ENCODE measurements at places on chromosomes 11 and 22. TPM values are rescaled to one million over a fixed set of nuclear protein-coding genes. Genes with fewer than 3 reads are reported as not detected.

The CELSR1 gene
- total RNA-seq: 1.3 TPM

The PRODH gene
- total RNA-seq: 0.43 TPM

The GP1BB gene
- total RNA-seq: 67.7 TPM

The RIMBP3C gene
- total RNA-seq: 0.42 TPM

The IGSF9B gene
- 0.24 TPM for total RNA-seq

The CASP5 gene
- total RNA-seq: not detected

The POU2AF2 gene
- not detected for total RNA-seq

The SGSM1 gene
- total RNA-seq: not detected

GRCh38 chr22:19810381-19811201 lies 44.1 kb downstream of the GNB1L start:
- peak; percentile 82 for DNase-seq

GRCh38 chr11:75474878-75475766 lies 42.1 kb upstream of the KLHL35 start:
- no peak for DNase-seq

DNA sequence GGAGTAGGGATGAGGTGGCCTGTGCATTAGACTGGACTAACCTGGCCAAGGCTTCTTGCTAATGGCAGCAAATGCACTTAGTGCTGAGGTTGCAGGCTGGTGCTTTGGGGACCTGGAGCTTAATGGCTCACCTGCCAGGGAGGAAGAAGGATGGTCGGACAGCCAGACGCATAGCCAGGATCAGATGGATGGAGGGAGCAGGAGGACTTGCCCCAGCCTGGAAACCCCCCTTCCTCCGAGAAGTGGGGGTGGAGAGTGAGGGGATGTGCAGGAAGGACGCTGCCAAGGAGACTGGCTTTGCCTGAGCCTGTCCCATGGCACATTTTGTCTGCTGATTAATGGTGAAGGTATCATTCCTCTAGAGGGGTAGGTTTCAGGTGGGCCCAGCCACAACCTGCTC lies 17.9 kb downstream of the IGLL1 start:
- no peak for DNase-seq

DNA sequence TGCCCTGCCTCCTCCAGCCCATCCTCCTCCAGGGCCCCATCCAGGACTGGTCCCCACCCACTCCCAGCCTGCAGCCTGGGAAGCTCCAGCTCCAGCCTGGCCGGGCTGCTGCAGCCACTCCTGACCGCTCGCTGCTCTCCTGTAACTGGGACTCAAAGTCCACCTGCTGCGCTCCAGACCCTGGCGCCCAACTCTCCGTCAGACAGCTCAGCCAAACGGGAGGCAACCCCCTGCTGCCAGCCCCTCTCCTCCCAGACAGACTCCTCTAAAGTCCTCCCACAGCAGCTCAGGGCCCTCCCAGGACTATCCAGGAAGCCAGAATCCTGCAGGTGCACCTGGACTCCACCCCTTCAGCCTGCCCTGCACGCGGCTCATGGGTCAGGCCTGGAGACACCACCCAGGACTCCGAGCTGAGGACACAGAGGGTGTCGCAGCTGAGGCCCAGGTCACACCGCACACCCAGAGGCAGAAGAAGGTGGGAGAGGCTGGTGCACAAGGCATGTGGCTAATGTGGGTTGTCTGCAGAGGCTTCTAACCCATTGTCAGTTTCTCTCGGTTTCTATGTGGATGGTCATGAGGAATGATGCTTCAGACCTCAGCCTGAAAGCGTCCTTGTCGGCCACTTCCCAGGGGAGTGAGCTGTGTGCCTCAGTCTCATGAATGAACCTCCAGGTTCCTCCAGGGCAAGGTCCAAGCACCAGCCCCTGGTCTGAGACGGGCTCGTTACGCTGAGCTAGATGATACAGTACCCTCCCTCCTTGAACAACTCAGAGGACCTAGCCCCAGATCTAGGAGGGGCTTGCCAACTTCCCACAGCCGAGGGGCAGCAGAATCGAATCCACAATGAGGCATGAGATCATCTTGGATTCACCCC lies 1514.8 kb downstream of the TBC1D22A start:
- DNase-seq: no peak

- peak; percentile 26 for DNase-seq
Measured at GRCh38 chr11:9380773-9381172, 3.7 kb upstream of the IPO7 start.

- DNase-seq: peak; percentile 43
Measured at GRCh38 chr22:45804319-45804985, 132.8 kb downstream of the ATXN10 start.

DNA sequence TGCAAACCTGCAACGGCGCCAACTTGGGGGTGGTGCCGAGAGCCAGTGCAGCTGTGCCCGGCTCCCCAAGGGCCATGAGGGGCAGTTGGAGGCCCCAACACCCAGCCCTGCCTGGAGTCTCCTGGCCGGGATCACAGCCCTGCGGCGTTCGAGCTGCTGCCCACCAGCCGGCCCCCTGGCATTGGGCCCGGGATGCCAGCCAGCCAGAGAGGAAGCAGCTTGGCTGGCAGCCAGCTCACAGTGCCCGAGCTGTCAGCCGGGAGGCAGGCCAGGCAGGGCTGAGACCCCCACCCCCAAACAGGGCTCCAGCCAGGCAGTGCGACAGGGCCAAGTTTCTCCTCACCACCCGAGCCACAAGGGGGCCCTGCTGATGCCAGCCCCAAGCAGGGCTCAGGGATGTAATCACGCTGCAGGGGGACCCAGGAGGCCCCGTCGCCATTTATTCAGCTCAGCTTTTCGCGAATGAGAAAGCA lies 26.0 kb upstream of the TCF20 start:
- peak; percentile 45 for DNase-seq

GRCh38 chr11:102384419-102385079 lies 37.5 kb downstream of the BIRC2 start:
- DNase-seq: no peak

DNA sequence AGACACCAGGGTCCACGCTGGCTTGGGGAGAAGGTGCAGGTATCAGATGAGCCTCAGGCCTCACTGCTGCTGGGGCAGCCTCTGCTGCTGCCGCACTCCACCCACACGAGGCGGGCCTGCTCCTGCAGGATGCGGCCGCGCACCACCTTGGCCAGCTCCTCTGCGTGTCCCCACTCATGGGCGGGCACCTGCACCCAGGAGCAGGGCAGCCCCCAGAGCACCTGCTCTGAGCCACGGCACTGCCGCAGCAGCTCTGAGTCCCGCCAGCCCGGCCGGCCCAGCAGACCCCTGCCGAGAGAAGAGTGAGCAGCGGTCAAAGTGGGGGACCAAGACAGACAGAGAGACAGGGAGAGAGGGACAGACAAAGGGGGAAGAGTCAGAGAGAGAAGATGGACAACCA lies 4.9 kb upstream of the MFNG start:
- no peak for DNase-seq

GRCh38 chr11:16923987-16924386 lies 90.2 kb downstream of the PLEKHA7 start:
- DNase-seq: no peak

DNA sequence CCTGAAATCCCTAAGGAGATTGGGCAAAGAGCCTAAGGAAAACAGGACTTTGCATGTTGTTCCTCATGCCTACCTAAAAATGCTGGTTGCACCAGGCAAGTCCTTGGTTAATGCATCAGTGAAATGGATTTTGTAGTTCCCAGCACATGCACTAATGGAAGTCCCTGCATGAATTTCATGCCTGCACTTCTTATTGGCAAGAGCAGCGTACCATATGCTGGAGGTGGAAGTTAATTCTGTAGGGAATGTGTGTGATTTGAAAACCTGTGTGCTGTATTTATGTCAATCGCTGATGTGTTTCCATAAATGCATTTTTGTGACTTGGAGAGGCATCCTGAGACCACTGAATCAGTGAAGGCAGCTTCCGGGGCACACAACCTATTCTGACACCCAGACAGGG lies 140.3 kb upstream of the MTNR1B start:
- DNase-seq: no peak

DNA sequence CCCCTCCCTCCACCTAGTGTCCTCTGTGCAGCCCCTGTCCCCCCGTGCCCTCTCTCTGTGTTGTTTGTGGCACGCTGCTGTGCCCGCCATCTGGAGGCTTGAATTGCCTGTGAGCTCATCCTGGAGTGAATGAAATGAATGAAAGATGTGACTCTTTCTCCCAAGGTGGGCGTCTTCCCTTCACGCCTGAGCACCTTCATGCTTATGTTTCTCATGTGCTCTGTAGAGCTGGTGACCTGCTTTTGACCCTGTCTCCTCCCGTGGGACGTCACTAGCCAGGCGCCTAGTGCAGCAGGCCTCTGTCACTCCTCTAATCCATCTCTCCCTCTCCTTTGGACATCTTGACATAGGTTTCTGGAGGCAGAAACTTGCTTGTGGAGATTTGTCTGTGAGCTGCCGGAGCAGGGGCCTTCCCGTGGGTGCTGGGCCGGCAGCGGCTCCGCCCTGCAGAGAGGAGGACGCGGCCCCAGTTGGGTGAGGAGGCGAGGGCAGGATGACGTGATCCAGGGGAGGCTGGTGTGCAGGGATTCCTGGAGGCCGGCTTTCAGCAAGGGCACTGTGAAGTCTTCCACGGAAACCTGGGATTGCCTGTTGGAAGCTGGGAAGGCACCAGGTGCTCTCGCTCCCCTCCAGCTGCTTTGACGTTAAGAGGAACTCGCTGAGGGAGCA lies 40.6 kb downstream of the MUC6 start:
- no peak for DNase-seq

- peak; percentile 99 for DNase-seq
Measured at GRCh38 chr22:26610072-26610958, 7.5 kb downstream of the CRYBB1 start.

DNA sequence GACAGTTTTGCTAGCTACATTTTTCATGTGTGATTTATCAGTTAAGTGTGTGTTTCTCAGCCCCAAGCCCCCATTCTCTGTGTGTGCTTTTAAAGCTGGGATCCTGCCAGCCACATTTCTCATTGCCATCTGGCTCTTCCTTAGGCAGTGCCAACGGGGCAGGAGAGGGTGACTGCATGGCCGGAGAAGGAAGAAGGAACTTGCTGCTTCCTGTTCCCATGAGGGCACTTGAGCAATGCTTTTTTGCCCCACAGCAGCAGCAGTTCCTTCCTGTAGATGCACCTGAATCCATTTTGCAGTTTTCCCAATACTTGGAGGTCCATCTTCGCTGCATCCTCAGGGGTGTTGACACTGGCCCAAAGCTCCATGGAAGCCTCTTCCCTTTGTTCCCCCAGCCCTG lies 37.5 kb downstream of the TNRC6B start:
- peak; percentile 31 for DNase-seq

- DNase-seq: peak; percentile 27
Measured at GRCh38 chr11:128302425-128303186, 284.8 kb downstream of the ETS1 start.

DNA sequence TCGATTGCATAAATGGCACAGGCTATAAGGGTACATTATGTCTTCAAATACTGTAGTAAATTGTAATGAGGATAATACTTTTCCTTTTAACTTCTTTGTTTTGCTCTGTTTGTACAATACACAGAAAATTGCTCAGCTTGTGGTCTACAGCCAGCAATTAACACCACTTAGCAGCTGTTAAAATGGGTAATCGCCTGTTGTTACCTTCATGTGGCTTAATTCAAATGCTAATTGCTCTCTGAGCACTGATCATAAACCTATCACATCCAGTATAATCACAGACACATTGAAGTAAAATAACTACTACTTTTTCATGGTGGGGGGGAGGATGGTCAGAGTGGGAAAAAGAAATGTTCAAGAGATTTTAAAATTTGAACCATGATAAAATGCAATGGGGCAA lies 1164.1 kb upstream of the CNTN5 start:
- no peak for DNase-seq

GRCh38 chr22:32318361-32318760 lies 39.3 kb upstream of the RFPL3 start:
- DNase-seq: no peak

- peak; percentile 91 for DNase-seq
Measured at GRCh38 chr11:61495801-61496601, 12.5 kb upstream of the LRRC10B start.

- no peak for DNase-seq
Measured at GRCh38 chr11:16605389-16605893, 133.0 kb upstream of the C11orf58 start.

Data from myocyte (in vitro differentiated cells).